D341Med (cell line): ENCODE measurements at places on chromosomes 3 and 15.

- no peak for DNase-seq
Observed at GRCh38 chr3:48885753-48886152, 12.9 kb downstream of the SLC25A20 start.

DNA sequence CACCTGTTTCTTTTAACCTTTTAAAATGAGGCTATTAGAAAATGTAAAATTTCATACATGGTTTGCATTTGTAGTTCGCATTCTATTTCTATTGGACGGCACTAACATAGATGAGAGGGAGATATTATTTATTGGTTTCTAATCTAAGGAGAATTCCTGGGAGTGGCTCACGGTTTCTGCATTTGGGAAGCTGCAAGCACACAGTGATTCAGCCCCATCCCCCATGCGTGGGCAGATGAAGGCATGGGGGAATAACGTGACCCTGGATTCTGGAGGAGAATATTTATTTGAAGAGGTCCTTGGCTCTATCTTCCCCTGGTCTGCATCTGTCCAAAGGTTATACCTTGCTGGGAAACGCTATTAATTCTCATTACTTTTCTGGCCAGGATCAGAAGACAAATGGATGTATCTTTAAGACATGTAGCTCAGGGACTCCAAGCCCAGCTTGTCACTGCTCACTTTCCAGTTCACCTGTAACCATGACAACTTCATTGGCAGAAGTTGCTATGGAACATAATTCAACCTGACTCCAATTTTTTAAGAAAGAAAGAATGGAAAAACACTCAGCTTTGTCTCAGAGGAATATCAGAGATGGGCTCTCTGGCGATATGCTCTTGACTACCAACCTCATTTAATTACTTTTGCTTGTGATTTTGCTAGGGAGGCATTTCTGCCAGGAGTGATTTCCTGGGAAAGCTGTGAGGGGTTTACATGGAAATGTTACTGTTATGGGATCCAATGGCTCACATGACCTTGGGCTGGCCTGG is 27.2 kb upstream of the POMGNT2 start:
- DNase-seq = no peak

DNA sequence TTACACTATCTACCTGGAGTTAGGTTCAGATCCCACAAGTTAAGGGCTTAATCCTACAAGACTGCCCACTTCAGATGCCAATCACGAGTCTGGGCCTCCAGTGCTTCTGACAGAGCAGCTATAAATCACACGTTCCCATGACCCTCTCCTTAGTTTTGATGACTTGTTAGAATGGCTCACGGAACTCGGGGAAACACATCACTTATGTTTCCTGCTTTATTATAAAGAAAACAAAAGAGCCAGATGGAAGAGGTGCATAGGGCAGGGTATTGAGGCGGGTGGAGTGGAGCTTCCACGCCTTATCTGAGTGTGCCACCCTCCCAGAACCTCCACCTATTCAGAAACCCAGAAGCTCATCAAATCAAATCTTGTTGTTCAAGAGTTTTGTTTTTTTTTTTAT is 170.8 kb downstream of the MOBP start:
- no peak for DNase-seq

- DNase-seq = peak; percentile 8
Observed at GRCh38 chr3:53191836-53192480, 30.9 kb downstream of the PRKCD start.

DNA sequence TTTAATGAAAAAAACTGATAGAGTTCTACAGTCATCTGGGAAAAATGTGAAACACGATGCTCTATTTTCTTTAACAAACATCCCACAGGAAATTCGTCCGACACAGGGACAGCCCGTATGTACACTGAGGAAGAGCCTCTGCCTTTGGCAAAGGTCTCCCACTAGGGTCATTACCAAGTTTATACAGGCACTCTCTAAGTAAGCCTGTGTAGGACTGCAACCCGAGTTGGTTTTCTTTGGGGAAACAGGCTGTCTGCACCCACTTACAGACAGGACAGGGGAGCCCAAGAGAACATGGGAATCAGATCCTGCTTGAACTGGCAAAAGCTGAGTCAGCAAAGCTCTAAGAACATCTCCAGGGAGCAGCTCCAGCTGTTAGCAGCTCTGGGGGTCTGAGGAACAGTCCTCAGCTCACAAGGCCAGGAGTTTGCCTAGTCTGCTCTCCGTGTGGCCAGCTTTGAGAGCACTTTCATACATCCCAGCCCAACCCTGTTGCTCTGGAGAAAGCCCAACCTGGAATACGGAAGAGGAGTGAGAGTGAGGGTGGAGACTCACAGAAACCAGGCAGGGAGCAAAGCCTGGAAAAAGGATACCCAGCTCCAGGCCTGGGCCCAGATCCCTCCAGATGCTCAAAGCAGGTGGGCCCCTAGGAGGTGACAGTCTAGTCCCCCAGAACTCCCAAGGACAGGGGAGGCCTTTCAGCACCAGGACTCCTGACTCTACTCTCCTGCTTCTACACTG is 1.9 kb downstream of the TBC1D2B start:
- DNase-seq = no peak

GRCh38 chr3:133374708-133375402 is 25.0 kb upstream of the BFSP2 start:
- no peak for DNase-seq

DNA sequence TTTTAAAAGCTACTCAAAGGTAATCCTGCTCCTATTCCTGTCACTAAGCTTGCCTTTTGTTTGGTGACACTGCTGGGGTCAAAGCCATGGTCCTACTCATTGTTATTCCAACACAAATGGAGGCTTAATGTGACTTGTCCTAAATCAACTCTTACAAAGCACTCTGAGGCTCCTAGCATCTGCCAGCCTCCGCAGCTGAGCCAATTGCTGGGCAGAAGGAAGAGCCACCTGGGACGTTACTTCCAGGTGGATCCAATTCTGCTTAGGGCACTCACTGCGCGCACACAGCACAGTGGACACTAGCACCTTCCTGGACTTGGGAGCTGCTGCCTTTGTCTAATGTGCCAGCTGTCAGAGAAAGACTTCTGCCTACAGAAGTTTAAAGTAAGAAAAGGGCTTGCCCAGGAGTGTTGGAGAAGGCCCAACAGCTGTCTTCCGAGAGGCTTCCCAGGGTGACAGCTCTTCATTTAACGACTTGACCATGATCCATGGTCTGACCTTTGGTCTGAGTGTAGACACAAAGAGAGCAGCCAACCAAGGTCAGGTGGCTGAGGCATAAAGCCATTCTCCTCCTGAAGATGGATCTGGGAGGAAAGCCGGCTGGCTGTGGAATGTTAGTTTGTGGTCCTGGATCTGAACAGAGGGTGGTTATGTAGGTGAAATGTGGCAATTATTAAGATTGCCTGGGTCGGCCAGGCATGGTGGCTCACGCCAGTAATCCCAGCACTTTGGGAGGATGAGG is 102.2 kb downstream of the AQP9 start:
- DNase-seq = no peak

DNA sequence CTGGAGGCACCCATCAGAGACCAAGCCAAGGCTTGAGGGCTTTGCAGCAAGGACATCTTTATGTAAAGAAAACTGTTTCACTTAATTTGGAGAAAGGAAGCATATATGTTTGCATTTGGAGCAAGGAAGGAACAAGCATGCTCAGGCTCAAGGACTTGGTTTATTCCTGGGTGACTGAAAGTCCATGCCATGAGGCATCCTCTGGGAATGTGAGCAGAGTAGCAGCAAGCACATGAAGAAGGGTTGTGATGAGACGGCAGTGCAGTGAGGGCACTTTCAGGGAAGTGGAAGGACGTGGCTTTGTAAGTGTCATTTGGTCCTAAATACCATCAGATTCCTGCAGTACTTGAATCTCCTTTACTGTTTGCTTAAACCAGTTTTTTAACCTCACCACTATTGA is 26.8 kb downstream of the POLG start:
- DNase-seq = no peak

DNA sequence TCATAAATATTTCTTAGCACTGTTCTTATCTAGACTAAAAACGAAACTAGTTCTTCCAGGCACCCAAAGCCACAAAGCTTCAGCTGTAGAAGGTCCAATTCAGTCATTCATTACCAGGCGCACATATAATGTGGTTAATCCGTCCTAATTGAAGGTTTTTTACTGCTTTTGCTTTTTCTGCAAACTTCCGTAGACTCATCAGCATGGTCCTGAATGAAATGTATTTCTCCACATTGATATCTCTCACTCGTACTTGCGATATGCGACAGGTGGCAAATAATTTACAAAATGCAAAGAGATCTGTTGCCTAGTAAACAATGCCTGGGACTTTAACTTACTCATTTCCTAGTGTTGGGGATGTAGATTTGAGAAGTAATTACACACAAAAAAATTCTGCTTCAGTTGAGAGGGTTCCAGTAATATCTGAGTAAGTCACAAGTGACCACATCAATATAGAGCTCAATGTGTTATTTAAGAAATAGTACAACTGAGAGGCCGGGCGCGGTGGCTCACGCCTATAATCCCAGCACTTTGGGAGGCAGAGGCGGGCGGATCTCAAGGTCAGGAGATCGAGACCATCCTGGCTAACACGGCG is 75.0 kb upstream of the MBNL1 start:
- DNase-seq = no peak

DNA sequence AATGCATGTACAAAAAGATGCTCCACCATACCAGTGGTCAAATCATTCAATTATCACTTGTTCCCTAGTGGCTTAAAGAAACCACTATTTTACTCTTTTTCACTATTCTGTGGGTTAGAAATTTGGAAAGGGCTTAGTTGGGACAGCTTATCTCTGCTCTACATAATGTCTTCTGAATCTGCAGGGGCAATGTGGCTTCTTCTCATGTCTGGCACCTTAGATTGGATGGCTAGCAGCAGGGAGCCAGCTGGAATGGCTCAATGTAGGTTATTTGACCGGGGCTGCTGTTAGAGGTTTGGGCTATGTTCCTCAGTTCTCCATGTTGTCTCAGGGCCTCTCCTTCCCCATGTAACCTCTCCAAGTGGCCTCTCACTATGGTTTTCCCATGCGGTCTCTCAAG is 57.5 kb upstream of the EPHB1 start:
- no peak for DNase-seq

GRCh38 chr3:72690629-72691028 is 157.6 kb downstream of the SHQ1 start:
- peak; percentile 51 for DNase-seq

DNA sequence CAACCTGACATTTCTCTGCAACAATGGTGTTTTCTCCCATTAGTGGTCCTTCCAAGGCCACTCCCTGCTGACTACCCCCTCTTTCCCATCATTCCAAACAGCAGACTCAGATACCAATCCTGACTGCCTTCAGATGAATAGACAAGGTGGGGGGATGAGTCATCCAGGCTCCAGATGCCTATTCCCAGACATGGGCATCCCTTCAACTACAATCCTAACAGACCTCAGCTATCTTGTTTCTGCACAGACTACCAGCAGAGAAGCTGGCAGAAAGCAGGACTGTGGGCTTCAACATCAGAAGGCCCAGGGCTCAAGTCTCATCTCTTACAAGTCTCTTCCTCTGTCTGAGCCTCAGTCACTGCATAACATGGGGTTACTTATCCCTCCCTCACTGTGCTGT is 2.2 kb downstream of the RBP1 start:
- no peak for DNase-seq

DNA sequence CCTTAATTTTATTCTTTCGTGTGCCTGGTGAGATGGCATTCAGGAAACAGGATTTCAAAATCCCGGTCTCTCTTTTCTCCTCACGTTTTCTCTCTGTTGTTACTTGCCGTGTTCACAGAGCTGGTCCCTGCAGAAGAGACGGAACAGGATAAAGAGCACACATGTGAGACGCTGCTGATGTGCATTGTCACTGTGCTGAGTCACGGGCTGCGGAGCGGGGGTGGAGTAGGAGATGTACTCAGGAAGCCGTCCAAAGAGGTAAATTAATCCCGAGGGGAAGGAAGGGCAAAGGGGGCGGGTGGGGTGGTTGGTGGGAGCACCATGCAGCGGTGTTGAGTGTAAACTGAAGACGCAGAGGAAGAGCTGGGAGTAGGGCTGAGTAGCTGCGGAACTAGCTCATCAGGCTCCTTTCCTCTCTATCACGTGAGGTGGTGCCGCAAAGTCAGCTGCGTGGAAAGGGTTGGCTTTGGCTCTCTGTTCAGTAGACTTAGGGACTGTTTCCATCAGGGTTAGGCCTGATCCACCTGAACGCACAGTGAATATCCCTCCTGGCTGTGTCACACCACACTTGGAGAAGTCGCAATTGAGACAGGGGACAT is 164.8 kb upstream of the BHLHE40 start:
- no peak for DNase-seq

DNA sequence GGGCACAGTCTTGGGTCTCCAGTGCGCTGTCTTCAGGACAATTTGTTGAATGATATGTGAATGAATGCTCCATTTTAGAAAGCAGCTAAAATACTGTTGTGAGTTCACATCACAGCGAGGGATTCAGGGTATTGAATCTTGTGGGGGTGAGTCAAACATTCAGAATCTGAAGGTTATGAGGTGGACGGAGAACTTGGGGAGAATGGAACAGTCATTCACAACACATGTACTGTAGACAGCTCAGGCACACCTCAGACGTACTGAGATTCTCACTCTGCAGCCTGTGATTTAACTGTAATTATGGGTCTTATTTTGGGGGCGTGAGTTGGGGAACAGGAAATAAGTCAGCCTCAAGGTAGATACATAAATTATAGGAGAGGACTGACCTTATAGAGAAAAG is 13.9 kb downstream of the CRYBG3 start:
- DNase-seq = no peak

DNA sequence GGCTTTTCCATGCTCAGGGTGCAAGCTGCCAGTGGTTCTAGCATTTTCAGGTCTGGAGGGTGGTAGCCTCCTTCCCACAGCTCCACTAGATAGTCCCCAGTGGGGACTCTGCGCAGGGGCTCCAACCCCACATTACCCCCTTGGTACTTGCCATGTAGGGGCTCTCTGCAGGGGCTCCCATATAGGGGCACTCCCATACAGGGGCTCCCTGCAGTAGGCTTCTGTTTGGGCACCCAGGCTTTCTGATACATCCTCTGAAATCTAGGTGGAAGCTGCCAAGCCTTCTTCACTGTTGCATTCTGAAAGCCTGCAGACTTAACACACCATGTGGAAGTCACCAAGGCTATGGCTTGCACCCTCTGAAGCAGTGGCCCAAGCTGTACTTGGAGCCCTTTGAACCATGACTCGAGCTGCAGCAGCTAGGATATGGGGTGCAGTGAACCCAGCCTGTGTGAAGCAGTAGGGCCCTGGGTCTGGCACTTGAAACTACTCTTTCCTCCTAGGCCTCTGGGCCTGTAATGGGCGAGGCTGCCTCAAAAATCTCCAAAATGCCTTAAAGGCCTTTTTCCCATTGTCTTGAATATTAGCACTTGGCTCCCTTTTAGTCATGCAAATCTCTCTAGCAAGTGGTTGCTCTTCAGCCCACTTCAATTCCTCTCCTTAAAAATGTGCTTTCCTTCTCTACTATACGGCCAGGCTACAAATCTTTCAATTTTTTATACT is 96.4 kb downstream of the TPRA1 start:
- DNase-seq = no peak

- no peak for DNase-seq
Observed at GRCh38 chr15:91885054-91885453, 31.5 kb downstream of the SLCO3A1 start.

DNA sequence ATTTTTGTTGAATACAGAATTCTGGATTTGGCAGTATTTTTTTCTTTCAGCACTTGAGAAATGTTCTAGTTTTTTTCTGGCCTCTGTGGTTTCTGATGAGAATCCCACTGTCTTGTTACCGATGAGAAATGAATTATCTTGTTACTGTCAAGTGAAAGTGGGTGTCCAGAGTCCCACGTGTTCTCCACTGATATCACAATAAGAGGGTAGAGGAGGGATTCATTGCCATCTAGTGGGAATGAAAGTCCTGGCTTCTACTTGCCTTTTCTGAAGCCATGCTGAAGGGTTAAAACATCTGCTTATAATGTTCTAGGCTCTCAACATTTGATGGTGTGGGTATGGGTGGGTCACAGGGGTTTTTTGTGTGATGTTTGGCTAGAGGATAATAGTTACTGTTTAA is 66.1 kb downstream of the SEC22A start:
- no peak for DNase-seq
